ENCODE measurements at places on chromosomes 13 and 19.

DNA sequence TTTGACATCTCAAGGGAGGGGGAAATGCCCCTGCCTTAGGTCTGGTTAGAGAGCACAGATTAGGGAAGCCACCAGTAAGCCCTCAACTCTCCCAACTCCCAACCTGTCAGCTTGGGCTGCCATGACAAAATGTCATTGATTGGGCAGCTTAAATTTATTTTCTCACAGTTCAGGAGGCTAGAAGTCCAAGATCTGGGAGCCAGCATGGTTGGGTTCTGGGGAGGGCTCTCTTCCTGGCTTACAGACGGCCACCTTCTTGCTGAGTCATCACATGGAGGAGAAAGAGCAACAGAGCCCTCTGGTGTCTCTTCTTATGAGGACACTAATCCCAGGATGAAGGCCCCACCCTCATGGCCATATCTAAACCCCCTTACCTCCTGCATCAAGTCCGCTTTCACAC, 24.2 kb downstream of the C19orf12 start:
- DNase-seq = no peak

DNA sequence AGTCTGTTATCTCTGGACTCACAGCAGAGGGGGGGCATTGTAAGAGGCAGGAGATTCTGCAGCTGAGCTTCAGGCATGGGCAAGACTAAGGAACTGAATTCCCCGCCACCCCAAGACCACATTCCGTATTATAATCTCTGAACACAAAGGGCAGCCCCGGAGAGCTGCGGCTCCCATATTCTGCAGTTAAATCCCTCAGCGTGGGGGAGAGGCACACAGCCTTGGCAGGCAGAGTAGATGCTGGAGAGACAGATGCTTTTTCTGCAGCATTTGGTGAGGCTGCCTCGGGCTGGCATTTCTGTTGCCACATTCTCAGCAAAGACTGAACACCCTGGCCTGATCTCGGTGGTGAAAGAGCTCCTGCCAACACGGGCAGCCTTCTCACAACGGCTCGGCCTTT, 12.9 kb downstream of the CHAF1A start:
- no peak for DNase-seq

DNA sequence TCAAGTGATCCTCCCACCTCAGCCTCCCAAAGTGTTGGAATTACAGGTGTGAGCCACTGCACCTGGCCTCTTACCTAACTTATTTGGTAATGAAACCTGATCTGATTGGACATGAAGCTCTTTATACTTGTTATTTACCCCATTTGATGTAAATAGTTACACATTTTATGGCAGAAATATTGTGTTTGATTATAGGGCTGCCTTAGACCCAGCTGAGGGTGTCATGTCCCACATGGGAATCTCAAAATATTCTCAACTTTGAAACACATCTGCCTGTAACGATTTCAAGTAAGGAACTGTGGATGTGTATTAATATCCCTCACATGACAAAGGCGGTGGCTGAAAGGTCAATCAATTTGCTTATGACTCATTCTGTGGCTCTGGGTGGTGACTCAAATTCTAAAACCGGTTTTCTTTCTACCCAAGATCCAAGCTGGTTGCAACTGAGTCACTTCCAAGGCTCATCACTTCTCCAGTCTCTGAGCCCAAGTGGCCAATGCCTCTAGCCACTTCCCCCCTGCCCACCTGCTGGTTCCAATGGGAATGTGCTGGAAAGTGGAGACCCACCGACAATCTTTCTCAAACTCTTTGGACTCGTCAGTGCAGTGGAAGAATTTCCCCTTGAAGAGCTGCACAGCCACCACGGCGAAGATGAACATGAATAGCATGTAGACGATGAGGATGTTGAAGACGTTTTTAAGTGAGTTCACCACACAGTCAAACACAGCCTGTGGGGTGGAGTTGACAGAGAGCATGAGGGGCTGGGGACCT, 110.9 kb downstream of the IER2 start:
- DNase-seq = no peak

- no peak for DNase-seq
Observed at GRCh38 chr13:32098272-32098671, 66.7 kb downstream of the FRY start.

GRCh38 chr19:10291554-10292205, 1.9 kb downstream of the ICAM5 start:
- no peak for DNase-seq

DNA sequence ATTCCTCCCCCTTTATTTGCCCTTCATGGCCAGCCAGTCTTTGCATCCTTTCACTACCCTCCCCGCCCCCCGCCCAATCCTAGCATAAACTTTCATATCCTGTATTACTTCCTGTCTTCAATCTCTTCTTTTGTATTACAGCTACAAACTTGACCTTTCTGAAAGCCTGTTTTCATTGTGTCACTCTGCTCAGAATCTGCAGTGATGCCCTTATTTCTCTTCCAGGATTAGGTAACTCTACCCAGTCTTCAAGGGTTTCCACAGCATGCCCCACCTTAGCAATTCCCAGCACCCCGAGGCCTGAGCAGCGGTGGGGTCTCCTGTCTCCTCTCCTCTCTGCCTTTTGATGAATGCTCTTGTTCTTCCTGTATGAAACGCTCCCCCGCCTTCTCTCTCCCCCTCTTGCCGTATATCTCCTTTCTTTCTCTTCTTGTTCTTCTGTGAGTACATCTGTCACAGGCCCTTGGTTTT, 145.6 kb downstream of the SHISA2 start:
- DNase-seq = no peak

- DNase-seq = no peak
Observed at GRCh38 chr13:27631665-27632064, 10.0 kb downstream of the POLR1D start.

GRCh38 chr13:23462815-23463559, 29.5 kb upstream of the SACS start:
- no peak for DNase-seq

- no peak for DNase-seq
Observed at GRCh38 chr13:66322193-66322740, 907.9 kb downstream of the PCDH9 start.

DNA sequence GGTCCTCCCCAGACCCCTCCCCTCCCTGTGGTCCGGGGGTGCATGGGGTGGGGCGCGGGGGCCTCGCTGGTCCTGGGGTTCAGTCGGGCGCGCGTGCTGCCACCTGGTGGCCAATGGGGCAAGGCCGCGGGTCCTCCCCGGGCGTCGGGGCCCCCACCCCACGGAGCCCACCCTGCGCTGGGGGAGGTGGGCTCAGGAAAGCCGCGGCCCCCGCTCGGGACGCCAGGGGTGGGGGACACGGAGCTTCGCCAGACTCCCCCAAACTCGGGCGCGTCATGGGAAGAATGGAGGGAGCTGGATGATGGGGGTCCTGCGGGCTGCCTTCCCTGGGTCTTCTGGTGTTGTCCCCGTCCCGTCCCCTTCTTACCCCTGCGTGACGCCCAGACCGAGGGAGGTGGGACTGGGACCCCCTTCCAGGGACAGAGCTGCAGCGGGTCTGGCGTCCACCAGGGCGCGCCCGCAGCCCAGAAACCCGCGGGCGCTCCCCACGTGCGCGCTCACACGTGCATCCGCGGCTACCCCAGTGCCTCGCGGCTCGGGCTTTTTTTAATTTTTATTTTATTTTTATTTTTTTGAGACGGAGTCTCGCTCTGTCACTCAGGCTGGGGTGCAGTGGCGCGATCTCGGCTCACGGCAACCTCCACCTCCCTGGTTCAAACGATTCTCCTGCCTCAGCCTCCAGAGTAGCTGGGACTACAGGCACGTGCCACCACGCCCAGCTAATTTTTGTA, 19.8 kb upstream of the TCF3 start:
- DNase-seq = no peak

DNA sequence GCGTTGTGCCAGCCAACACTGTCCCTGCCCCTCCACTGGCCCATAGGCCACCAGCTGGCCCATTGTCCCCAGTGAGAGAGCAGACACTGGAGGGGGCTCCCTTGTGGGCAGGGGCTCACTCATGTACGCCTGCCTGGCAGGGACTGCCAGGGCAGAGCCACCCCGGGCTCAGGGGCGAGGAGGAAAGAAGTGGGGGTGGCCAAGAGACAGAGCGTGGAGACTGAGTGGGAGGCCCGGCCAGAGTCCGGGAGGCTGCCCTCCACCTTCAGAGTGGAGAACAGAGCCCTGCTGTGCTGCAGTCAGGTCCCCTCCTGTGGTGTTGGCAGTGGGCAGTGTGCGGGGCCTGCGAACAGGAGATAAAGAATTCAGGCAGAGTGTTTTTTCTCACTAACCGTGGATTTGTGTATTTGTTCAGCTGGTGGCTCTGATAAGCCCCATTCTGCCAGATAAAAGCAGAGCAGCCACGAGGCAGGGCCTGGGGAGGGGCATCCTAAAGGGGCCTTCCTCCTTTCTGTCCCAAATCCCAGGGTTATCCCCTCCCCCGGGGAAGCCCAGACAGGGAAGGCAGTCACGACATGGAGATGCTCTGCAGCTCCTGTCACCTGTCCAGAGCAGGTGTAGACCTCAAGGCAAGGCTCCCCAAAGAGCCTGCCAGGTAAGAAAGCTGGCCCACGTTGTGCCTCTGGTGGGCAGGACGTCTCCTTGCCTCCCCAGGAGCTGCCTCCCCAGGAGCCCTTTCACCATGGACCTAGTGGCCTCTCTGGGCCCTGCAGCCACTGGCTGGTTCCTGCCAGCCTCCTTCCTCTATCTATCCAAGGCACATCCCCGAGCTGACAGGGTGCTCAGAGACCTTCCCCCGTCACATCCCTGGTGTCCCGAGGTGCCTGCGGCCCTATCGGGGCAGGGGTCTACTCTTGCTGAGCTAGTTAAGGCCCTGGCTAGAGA, 33.0 kb downstream of the LYL1 start:
- DNase-seq = no peak

- DNase-seq = no peak
Observed at GRCh38 chr19:55091955-55092354, 16.3 kb downstream of the EPS8L1 start.

DNA sequence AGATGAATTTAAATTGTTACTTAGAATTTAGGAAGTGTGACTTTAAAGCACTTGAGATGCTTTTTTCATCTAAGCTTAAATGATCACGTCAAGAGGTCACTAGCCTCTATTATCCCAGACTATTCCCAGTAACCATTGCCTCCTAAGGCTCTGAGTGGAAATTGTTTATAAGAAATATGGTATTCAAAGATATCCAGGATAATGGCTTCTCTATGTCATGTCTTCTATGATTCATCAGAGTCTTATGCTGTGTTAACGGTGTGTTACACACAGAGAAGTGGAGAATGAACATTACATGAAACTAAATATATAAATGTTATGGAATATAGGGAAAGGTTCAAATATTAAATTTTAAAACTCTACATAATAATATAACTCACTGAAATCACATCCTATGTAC, 79.8 kb upstream of the NBEA start:
- no peak for DNase-seq

GRCh38 chr13:102913914-102914313, 68.1 kb downstream of the ERCC5 start:
- no peak for DNase-seq

GRCh38 chr19:18156268-18156667, 3.3 kb downstream of the PIK3R2 start:
- DNase-seq = no peak

DNA sequence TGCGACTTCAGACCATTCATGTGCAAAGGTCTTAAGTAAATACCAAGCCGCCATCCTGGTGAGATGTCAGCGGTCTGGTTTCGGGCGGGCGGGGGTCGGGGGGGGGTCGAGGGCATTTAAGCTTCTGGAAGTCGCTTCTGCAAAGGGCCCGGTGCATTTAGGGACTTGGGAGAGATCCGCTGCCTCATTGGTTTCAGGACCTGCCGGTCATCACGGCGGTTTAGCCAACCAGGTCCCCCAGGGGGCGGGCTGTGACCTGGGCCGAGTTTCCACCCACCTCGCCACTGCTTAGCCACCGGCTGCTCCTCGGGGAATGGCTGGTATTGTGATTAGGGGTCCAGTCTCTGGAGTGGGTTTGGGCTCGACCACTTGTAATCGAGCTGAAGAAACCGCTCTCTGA, 7.8 kb downstream of the ANKLE1 start:
- no peak for DNase-seq
